Left lobe of liver (tissue), 2 donors: ENCODE measurements at places on chromosomes 1 and 21.

GRCh38 chr1:20448671-20449071, 37.3 kb downstream of the CAMK2N1 start:
- DNase-seq, result no peak

DNA sequence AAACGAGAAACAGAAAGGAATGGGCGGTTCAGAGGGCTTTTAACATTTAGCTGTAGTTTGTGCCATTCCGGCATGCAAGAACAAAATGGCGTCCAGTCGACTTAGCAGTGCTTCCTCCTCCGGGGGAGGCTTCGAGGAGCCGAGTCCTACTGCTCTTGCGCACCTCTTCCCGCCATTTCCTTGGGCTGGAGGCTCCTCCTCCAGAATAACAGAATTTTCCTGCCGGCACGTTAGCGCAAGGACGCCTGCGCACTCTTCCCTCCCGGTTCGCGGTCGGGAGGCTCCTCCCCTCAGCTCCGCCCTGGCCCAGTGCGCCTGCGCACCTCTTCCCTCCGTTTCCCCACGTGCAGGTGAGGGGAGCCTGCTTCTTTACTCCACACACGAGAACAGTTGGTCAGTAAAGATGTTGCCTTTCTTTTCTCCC, 1.0 kb downstream of the DMRTB1 start:
- no peak for DNase-seq

GRCh38 chr1:168556647-168557046, 12.8 kb upstream of the XCL2 start:
- DNase-seq, result no peak

GRCh38 chr1:48084826-48085225, 87.6 kb upstream of the TRABD2B start:
- no peak for DNase-seq
